Hematopoietic multipotent progenitor cell treated with erythropoietin and hydrocortisone succinate and interleukin-3 and kit ligand, for 17 days (in vitro differentiated cells): ENCODE measurements at places on chromosomes 4 and X.

DNA sequence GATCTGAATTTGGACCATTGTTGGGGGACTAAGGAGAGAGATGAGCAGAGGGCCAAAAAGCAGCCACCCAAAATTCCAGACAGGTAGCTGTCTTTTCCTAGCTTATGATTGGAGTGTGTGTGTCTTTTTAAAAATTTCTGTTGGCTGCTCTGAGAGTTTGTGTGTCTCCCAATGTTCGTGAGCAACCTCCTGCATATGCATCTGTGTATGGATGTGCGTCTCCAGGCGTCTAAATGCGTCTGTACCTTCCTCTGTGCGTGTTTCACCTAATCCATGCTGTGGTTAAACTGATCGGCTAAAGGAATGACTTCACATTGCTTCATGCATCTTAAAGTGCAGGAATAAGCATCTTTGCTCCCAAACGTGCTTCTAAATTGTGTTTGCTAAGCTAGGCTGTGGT is 65.5 kb upstream of the LAS1L start:
- DNase-seq, result no peak

DNA sequence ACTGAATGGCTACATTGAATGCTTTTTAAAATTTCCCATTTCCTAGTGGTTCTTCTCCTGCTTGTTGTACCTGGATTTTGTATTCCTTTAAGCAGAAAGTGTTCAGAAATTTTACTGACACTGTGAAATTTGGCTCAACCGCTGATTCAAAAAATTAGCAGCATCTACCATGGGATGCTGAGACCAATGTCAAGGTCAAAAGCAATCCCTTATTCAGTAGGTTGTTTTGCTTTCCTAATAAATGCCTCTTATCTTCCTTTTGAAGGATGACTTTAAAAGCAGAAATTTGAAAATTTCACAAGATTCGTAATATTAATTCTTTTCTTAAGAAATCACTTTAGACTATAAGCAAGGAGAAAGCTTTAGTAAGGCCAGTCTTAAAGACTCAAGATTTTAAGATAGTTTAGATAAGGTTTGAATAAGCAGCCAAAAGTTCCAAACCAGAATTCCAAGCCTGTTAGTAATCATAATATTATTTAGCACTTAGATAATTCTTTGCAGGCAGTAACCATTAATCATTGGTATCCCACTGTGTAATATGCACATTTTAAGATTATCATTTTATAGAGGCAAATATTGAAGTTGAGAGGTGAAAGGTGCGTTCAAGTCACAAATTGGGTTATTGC is 508.8 kb downstream of the ANKRD50 start:
- DNase-seq, result no peak

DNA sequence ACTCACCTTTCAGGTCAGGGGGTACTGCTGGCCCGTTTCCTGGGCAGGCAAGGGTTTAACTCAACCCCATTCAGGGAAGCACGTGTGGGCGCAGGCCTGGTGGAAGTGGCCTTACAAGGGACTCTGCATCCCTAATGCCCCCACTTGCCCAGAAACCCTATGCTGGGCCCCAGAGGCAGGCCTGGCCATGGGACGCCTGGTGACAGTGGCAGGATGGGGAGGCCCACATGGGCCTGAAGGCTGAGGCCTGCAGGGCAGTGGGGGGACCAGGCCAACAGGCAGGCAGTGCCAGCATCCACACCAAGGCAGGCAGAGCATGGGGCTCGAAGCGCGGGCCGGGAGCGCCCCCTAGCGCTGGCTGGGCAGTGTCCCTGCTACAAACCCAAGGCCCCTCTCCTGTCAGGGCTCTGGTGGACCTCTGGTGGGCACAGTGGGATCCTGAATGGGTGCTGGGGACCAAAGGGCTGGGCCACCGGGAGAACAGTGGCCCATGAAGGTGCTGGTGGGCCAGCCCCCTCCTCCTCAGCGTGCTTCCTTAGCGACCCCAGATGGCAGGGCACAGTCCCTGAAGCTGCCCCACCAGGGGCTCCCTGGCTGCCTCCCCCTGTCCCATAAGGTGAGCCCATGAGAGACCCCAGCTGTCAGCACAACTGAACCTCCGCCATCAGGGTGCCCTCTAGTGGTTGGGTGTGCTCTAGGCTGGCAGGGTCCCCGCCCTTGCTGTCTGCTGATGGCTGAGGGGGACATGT is 16.8 kb downstream of the FGFR3 start:
- peak; percentile 72 for DNase-seq

GRCh38 chr4:8440492-8441311 is at the start of the genes ACOX3 and TRMT44:
TSS of gene ACOX3 (minus strand) at chr4:8440723. CDS start at chr4:8416521, 24,202 bp downstream.
TSS of gene TRMT44 (plus strand) at chr4:8440777. CDS start at chr4:8440823, 46 bp downstream.
- DNase-seq, result peak; percentile 94

DNA sequence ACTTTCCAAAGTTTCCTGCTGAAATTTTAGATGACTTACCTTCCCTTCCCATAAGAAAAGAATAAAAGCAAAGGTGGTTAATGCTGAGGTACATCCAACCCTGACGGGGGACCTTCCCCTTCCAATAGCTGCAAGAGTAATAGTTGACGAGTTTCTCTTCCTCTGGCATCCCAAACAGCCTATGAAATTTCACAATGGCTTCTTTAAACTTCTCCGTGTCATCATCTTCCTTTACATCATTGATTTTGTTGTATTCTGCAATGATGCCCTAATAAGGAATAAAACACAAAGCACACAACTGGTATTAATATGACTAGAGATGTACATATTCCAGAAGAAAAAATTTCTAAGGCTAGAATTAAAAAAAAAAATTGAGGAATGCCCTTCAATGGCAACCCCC is 76.6 kb downstream of the TBC1D9 start:
- no peak for DNase-seq

DNA sequence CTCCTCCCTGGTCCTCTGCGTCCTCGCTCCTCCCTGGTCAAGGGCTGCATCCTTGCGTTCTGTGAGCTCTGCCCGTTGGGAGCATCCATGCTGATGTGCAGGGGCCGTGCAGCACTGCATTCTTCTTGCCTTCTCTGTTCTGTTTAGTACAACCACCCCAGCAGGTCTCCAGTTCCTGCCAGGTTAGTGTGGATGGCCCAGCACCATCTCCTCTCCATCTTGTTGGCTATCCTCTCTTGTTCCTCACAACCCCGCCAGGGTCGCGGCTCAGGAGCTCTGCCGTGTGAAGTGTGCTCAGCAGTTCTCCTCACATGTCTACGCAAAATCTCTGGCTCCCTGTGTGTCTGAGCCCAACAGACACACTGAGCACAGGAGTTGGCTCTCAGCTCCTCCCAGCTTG is 10.4 kb upstream of the MAEA start:
- DNase-seq, result no peak

GRCh38 chr4:150247184-150247583 is 168.9 kb downstream of the DCLK2 start:
- DNase-seq, result no peak

DNA sequence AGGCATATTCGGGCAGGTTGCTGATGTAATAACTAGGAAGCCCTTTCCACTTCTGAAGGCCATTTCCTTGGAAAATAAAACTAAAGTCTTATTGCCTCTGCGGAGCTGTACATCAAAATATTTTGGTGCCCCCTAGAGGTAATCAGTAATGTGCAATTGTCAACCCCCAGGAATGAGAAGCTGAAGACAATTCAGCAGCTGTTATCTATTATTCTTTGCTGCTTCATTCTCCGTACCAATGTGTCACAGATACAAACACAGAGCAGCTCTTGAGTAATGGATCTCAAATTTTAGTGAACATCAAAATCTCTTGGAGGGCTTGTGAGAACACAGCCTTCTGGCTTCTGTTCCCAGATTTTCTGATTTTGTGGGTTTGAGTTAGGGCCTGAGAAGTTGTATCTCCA is 3.5 kb upstream of the SLIT2 start:
- DNase-seq, result no peak

DNA sequence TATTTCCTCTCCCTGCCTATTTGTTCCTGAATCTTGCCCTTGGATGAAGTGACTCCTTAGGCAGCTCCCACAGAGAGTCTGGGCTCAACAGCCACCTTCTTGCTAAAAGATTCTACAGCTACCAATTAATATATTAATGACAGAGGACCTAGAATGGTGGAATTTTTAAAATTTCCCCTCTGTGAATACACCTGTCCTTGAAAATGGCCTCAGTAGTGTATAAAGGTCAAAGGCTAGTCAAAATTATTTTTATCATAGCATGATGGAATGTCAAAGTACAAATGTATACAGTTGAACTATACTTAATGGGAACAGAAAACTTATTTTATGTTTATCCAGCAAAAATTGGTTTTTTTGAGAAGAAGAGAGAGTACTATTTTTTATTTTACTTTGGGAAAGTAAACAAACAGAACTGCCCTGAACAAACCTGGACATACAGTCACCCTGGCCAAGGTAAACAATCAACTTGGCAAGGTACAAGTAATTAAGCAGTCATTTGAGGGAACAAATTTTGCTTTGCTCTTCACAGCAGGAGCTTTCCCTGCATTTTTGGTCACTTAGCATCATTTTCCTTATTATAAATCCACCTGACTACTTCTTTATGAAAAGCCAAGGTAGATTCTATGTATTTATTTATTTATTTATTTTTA is 250.8 kb downstream of the INPP4B start:
- DNase-seq, result no peak

- DNase-seq, result no peak
Measured at GRCh38 chrX:24902806-24903205, 113.0 kb downstream of the ARX start.

DNA sequence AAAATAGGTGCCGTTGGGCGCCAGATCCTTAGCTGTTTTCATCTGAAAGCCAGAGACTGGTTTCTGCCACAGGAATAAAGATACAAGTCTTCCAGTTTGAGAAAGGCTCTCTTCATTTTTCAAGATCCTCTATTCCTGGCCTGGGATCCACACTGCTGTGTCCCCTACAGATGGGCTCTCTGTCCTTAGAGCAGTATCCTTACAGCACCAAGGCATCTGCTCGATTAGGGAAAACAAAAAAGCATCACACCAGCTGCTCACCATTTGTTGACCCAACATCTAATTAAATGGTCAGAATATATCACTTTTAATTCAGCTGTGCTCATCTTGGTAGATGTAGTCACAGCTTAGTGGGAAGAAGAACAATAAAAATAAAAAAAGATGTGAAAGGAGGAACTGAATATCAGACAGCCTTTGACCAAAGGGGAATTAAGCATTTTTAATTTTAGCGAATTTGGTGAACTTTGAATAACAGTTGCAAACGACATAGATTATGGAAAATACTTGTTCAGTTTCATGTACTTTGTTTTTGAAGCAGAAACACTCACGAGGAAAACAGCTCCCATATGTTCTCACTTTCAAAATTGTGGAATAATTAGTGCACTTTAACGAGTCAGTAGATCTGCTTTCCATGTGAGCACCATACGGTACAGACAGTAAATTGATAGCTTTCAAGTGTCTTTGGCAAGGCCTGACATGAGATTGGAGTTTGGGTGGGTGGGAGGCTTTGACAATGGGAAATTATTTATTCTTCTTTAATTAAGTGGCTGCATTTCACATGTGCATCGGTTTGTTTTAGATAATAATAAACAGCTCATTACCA is 148.4 kb upstream of the CLNK start:
- DNase-seq, result no peak

GRCh38 chr4:93748373-93749291 is 79.9 kb upstream of the ATOH1 start:
- DNase-seq, result no peak

DNA sequence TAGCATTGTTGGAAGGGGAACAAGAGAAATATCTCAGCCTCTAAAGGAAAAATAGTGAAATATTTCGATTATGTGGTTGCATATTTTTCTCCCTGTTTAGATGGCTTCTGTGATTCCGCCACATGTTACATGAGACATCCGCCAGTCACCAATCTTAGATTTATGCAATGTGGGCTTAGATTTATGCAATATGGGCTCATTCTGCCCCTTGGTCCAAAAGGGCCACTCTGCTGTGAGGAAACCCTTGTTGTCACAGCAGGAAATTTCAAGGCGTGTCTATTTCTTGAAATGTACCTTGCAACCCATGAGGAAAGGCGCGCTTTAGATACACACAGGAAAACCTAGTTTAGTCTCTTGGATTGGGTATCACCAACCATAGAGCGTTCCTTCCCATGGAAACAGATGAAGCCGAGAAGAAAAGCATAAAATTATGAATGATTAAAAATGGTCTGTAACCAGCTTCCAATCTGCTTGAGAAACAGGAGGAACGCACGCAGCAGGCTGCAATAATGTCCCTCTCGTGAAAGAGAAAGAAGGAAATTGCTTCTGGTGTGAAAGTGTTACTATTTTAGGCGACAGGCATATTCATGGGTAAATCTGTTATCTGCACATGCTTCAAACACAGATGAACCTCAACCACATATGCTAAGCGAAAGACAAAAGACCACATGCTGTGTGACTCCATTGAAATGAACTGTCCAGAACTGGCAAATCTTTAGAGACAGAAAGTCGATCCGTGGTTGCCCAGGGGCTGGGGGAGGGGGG is 3.7 kb downstream of the RS1 start:
- no peak for DNase-seq

GRCh38 chr4:13984991-13985800 is 357.7 kb upstream of the BOD1L1 start:
- DNase-seq, result no peak

GRCh38 chrX:87515836-87516235 is 1.8 kb upstream of the KLHL4 start:
- DNase-seq, result no peak

DNA sequence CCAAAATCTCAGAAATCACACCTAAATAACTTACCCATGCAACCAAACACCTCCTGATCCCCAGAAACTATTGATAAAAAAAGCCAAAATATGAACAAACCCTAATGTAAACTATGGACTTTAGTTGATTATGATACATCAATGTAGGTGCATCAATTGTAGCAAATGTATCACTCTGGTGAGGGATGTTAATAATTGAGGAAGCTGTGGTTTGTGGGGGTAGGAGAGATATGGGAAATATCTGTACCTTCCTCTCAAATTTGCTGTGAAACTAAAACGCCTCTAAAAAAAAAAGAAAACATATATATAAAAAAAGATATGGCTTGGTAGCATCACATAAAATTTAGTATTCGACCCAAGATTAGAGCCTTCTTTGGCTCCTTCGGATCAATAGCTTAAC is 144.3 kb upstream of the CPEB2 start:
- no peak for DNase-seq

GRCh38 chrX:97399400-97399799 is 515.7 kb downstream of the RPA4 start:
- DNase-seq, result peak; percentile 2
